ENCODE measurements at places on chromosomes 1 and 21.

GRCh38 chr1:17340358-17340757, 31.6 kb upstream of the PADI6 start:
- no peak for DNase-seq

DNA sequence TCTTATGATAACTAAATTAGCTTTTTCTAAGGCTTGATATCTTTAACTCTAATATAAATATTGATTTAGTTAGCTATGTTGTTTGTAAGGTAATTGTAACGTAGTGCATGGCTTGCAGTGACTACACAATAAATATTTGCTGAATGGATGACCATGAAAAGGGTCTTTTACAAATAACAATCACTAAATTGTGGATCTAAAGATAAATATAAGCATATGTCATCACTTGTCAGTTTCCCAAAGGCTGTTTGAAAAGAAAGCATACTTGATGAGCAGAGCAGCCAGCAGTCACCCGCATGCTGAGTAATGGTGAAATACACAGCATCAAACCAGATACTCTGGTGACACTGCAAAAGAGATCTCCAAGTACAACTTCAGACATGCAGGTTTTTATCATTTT, 92.5 kb upstream of the FMN2 start:
- DNase-seq, result no peak

GRCh38 chr1:96525657-96526557, 195.7 kb upstream of the PTBP2 start:
- no peak for DNase-seq

DNA sequence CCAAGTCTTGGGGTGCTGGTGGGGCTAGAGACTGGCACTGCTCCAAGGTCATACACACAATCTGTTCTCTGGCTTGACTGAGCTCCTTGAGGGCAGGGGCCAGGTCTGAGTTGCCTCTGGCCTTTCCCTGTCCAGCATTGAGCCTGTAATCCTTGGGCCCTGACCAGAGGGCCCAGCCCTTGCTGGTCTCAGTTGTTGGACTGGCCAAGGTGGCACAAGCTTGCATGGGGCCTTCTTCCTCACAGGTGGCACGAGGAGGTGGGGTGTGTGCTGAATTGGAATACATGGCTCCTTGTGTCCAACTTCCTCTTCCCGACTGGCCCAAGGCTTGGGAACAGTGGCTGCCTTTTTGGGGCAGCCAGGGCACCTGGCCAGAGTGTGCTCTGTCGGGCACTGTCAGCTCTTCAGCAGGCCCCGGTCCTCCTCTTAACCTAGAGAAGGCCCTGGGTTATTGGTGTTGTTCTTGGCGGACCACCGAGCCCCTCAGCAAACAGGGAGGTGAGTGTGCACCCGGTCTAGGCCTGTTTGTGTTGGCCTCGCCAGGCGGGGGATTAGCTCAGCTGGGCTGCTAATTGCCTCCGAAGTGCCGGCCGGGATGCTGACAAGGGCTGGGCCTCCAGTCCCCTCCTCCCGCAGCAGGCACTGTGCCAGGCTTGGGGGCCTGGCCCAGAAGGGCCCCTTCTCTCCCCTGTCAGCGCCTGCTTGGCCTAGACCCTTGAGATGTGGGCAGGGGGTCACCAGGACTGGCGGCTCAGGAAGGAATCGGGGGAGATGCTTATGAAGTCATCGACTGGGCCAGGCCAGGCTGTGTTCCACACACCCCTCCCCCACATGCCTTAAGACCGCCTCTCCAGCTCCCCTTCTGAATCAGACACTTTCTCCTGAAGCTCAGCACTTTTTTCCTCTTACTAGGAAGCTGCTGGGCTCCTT, 28.5 kb downstream of the WNT4 start:
- no peak for DNase-seq

- no peak for DNase-seq
These were observed 34.1 kb upstream of the DIP2A start for GRCh38 chr21:46424621-46425020.
